ENCODE measurements at places on chromosomes 13 and 19. TPM values are rescaled to one million over a fixed set of nuclear protein-coding genes. Genes with fewer than 3 reads are reported as not detected.
A peak's percentile ranks its signal among the peaks of the same experiment; 100 is the strongest.

- no peak for DNase-seq
- no peaks in the 10 kb centered on the region for H3K4me1 ChIP-seq
- H3K27me3 ChIP-seq = no peaks in the 10 kb centered on the region
- H3K36me3 ChIP-seq = no peaks in the 10 kb centered on the region
- no peak overlapping the region for H3K27ac ChIP-seq
Observed at GRCh38 chr13:73898276-73898675, 235.9 kb downstream of the KLF12 start.

The KCNN4 gene
- 2.8 TPM for total RNA-seq

DNA sequence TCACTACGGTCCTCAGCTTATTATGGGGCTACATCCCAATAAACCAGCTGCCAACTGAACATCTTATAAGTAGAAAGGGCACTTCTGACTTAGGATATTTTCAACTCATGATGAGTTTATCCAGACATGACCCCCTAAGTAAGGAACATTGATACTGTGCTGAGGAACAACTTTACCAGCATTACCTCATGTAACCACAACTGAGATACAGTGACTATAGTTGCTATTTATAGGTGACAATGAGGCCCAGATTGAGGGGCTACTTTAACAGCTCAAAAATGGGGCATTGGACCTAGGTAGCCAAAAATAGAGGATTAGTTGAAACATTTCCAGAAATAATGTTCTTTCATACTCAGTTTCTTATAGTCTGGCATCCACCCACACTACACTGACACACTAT, 26.8 kb downstream of the SKA3 start:
- H3K4me1 ChIP-seq = peaks cover 5% of the 10 kb centered on the region
- DNase-seq = no peak
- H3K27ac ChIP-seq = no peak overlapping the region
- H3K4me3 ChIP-seq = no peak overlapping the region
- H3K36me3 ChIP-seq = peaks cover 15% of the 10 kb centered on the region
- no peaks in the 10 kb centered on the region for H3K27me3 ChIP-seq

GRCh38 chr13:73467125-73467524, 408.3 kb downstream of the KLF5 start:
- H3K27me3 ChIP-seq = no peaks in the 10 kb centered on the region
- H3K27ac ChIP-seq = no peak overlapping the region
- H3K36me3 ChIP-seq = peaks cover 2% of the 10 kb centered on the region
- H3K4me3 ChIP-seq = no peak overlapping the region
- no peaks in the 10 kb centered on the region for H3K4me1 ChIP-seq
- DNase-seq = no peak

The PEG3 gene
- not detected for total RNA-seq

- H3K4me1 ChIP-seq = peaks cover 29% of the 10 kb centered on the region
- peaks cover 2% of the 10 kb centered on the region for H3K27me3 ChIP-seq
- H3K27ac ChIP-seq = no peak overlapping the region
- H3K4me3 ChIP-seq = no peak overlapping the region
- no peak for DNase-seq
- H3K36me3 ChIP-seq = no peaks in the 10 kb centered on the region
Observed at GRCh38 chr13:30700364-30700763, 35.0 kb upstream of the ALOX5AP start.

The MEDAG gene
- not detected for total RNA-seq

DNA sequence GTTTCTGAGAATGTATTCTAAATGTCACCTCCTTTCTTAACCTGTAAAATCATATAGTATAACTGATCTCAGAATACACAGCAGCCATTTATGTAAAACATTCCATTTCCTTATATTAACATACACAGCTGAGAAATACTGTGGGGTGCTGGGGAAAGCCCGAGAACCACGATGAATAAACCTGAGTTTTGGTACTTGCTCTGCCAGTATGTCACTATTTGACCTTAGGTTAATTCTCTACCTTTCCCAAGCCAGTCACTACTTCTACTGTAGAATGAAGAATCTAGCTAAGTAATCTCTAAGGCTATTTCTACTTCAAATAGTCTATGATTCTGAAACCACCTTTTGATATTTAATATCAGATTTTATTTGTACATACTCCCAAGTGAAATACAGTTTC, 173.7 kb downstream of the TBC1D4 start:
- no peak for DNase-seq
- H3K4me3 ChIP-seq = no peak overlapping the region
- no peaks in the 10 kb centered on the region for H3K27me3 ChIP-seq
- peaks cover 3% of the 10 kb centered on the region for H3K36me3 ChIP-seq

DNA sequence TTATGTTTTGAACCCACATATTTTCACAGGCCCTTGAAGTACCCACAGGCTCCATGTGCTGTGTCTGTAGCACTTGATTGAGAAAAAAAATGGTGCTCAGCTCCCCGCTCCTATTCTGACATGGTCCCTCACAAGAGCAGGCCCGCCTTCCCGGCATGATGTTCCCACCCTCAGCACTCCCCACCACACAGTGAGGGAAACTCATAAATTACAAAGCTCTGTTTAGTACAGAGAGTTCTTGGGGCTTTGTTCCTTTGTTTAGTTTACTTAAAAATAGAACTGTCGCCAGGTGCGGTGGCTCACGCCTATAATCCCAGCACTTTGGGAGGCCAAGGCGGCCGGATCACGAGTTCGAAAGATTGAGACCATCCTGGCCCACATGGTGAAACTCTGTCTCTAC, 25.9 kb upstream of the ABCC4 start:
- no peaks in the 10 kb centered on the region for H3K36me3 ChIP-seq
- no peaks in the 10 kb centered on the region for H3K27me3 ChIP-seq
- H3K4me3 ChIP-seq = no peak overlapping the region
- DNase-seq = no peak
- peaks cover 26% of the 10 kb centered on the region for H3K4me1 ChIP-seq

DNA sequence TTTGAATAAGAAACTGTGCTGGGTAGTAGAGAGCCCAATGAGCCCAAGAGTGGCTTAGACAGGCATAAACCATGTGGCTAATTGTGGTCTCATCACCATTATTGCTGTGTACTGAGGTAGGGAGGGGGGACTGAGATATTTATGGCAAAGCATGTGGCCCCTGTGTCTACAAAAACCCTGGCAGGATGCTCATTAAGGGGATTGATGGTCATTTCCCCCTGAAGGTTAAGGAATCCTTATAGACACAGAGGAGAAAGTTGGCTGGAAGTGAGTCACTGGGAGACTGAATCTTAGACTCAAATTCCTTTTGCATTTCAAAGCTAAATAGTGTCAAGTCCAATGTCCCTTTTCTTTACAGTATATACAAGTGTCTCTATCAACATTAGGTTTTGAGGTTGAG, 9.8 kb upstream of the DACT3 start:
- H3K4me1 ChIP-seq = no peaks in the 10 kb centered on the region
- DNase-seq = no peak
- peaks cover 7% of the 10 kb centered on the region for H3K36me3 ChIP-seq
- H3K27ac ChIP-seq = no peak overlapping the region

DNA sequence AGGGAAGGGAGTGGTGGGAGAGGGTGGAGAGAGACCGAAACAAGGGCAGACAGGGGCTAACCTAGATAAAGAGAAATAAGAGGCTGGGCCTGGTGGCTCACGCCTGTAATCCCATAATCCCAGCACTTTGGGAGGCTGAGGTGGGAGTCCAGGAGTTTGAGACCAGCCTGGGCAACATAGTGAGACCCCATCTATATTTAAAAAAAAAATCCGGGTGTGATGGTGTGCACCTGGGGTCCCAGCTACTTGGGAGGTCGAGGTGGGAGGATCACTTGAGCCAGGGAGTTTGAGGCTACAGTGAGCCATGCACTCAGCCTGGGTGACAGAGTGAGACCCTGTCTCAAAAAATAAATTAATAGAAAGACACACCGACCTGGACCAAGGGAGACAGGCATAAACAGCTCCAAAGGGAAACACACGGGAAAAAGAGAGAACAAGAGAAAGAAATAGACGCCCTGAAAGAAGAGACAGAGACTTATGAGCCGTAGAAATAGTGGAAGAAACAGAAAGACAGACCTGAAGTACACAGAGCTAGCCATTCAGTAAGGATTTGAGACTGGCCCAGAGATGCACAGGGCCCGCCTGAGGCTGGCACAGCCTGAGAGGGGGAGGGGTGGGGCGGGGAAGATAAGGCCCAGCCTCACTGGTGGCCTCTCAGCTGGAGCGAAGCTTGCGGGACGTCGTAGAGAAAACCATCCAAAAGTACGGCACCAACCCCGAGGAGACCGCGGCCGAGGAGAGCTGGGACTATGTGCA, 2.2 kb downstream of the CD37 start:
- no peak for DNase-seq
- peaks cover 34% of the 10 kb centered on the region for H3K4me1 ChIP-seq
- H3K36me3 ChIP-seq = peaks cover 15% of the 10 kb centered on the region

GRCh38 chr13:93789058-93789457, 562.5 kb downstream of the GPC6 start:
- peaks cover 6% of the 10 kb centered on the region for H3K27me3 ChIP-seq
- H3K4me3 ChIP-seq = no peak overlapping the region
- peaks cover 6% of the 10 kb centered on the region for H3K4me1 ChIP-seq
- H3K27ac ChIP-seq = no peak overlapping the region
- no peak for DNase-seq

The SELENOW gene
- total RNA-seq = 179 TPM

The ATP13A1 gene
- 75.1 TPM for total RNA-seq

The ZMYM5 gene
- 13.8 TPM for total RNA-seq

The RFPL4AL1 gene
- not detected for total RNA-seq

The GFY gene
- total RNA-seq = not detected

The SOX1 gene
- 41.2 TPM for total RNA-seq

DNA sequence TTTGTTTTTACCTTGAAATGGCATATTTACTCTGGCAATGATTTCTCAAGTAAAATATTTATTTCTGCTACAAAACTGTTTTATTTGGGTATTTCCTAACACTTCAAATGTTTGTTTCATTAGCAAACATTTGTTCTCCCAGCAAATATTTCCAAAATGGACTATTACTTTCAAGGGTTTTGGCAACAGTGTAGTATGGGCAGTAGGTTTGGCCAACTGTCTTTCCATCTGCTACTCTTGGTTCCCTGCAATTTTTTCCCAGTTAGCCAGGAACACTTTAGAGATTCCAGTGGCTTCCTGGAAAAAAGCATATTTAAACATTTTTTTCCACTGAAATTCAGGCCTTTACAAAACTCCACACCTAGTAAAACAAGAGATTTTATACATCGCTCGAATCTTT, 466.6 kb downstream of the SLITRK6 start:
- no peak overlapping the region for H3K27ac ChIP-seq
- H3K4me3 ChIP-seq = no peak overlapping the region
- H3K27me3 ChIP-seq = no peaks in the 10 kb centered on the region
- no peak for DNase-seq
- peaks cover 4% of the 10 kb centered on the region for H3K36me3 ChIP-seq

The SYT5 gene
- total RNA-seq = 3.5 TPM

The C19orf38 gene
- not detected for total RNA-seq

The TEX101 gene
- total RNA-seq = not detected

The C13orf42 gene
- not detected for total RNA-seq

DNA sequence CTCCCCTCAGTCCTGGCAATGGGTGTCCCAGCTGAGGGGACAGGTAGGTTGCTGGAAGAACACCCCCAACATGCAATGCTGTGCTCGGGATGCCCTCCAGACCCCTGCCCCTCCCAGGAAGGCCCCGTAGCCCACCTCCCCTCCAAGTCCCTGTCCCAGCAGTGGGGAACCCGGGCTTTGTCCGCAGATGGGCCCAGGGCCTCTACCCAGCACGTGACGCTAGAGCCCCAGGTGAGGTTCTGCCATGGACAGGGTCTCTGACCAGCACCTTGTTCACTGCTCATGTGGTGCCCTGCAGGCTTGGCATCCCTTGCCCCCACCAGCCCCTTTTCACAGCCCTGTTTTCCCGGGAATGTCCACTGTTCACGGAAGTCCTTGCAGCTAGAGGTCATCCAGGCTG, 220.0 kb upstream of the SGCG start:
- H3K27me3 ChIP-seq = no peaks in the 10 kb centered on the region
- no peak overlapping the region for H3K27ac ChIP-seq
- no peak overlapping the region for H3K4me3 ChIP-seq
- no peak for DNase-seq

The ICAM4 gene
- not detected for total RNA-seq

DNA sequence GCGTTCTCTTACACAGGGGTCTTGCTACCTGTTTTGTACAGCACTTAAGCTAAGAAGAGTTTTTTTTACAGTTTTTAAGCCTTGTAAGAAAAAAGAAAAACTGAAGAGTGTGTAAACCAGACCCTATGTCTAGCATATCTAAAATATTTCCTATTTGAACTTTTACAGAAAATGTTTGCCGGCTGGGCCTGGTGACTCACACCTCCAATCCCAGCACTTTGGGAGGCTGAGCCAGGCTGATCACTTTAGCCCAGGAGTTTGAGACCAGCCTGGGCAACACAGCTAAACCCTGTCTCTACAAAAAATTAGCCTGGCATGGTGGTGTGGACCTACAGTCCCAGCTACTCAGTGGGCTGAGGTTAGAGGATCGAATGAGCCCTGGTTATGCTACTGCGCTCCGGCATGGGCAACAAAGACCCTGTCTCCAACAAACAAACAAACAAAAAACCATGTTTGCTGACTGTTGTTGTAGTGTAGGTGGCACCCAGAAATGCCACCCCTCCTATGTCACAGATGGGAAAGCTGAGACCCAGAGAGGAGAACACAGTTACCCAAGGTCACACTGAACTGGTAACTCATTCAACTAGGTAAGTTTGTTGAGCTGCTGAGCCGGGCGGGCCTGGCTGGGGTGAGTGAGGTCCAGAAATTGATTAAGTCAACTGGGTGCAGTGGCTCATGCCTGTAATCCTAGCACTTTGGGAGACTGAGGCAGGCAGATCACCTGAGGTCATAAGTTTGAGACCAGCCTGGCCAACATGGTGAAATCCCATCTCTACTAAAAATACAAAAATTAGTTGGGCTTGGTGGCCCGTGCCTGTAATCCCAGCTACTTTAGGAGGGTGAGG, 1.9 kb upstream of the VASP start:
- peak overlapping the region; percentile 77 for H3K4me3 ChIP-seq
- no peak for DNase-seq
- H3K27me3 ChIP-seq = peaks cover 33% of the 10 kb centered on the region
- H3K36me3 ChIP-seq = no peaks in the 10 kb centered on the region

- H3K27ac ChIP-seq = no peak overlapping the region
- no peak overlapping the region for H3K4me3 ChIP-seq
- H3K4me1 ChIP-seq = no peaks in the 10 kb centered on the region
- H3K36me3 ChIP-seq = peaks cover 17% of the 10 kb centered on the region
Observed at GRCh38 chr19:56837492-56838023, 3.0 kb downstream of the PEG3 start.
